ENCODE measurements at places on chromosomes 5 and 9.

GRCh38 chr9:111108946-111109345, 70.7 kb upstream of the LPAR1 start:
- no peak for DNase-seq

GRCh38 chr9:122346478-122347347, 24.1 kb upstream of the PTGS1 start:
- DNase-seq = no peak

DNA sequence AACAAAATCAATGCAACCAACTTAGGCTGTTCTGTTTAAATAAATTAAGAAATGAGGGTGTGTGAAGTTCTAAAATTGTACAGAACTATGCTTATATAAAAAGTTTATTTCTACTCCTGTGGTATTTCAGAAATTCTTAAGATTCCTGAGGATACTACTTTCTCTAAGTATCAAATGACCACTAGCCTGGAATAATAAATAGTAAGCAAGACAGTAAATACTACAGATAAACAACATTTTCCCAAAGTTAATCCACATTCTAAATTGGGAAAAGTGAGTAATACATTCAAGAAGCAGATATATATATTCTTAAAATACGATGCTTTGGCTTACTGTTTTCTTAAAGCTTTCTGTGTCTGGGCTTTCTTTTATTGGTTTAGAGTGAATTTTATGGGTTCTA, 29.5 kb downstream of the CCNH start:
- DNase-seq = no peak

DNA sequence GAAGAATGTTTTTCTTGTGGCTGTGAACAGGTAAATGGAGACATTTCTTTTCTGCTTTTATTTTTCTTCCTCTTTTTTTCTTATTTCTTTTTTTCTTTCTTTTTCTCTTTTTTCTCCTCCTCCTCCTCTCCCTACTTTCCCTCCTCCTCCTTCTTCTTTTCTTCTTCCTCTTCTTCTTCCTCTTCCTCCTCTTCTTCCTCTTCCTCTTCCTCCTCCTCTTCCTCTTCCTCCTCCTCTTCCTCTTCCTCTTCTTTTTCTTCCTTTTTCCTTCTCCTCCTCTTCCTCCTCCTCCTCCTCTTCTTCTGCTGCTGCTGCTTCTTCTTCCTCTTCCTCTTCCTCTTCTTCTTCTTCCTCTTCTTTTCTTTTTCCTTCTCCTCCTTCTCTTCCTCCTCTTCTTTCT, 65.3 kb upstream of the NTRK2 start:
- DNase-seq = no peak

DNA sequence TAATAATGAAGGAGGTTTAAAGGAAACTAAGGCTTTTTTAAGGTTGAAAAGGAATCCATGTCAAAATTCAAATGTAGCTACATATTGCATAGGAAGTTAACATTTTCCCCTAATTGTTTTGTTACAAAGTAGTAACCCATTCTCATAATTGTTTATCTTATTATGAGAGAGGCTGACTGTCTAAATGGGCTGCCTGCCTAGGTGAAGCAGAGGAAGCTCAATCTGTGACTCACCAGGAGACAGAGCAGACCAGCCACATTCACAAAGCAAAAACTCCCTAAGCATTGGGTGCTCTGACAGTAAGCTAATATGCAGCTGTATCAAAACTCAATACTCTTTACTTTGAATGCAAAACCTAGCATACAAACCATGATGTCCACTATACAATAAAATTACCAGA, 208.5 kb downstream of the ROR2 start:
- DNase-seq = no peak

DNA sequence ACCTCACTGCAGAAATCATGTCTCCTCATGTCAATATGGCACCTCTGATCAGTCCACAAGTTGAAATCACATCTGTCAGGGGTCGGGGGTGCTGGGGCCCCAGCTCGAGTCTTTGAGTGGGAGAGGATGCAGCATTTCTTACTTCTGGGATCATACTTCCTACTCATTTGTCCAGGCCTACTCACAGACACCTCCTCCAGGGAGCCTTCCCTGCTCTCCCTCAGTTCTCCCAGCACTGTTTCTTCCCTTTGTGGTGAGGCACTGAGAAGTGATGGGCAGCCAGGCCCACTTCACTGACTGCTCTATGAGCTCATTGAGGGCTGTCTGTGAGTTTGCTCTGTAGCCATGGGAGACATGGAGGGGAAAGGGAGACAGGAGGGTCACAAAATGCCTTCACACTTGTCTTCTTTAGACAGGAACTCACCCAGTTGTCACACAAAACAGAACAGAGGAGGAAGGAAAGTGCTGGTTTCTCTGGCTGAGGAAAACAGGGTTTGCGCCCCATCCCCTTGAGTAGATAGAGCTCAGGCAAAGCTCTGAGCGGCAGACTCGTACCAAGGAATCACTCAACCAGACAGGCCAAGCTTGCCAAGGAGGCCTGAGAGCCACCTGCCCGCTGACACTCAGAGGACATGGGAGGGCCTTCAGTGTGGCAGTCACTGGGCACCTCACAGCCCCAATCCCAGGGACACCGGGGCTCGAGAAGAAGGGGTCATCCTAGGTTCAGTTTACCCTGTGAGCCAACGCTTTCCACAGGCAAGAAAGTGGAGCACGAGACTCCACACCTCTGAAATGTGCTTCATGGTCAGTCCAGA, 152.9 kb downstream of the GABBR2 start:
- DNase-seq = no peak

DNA sequence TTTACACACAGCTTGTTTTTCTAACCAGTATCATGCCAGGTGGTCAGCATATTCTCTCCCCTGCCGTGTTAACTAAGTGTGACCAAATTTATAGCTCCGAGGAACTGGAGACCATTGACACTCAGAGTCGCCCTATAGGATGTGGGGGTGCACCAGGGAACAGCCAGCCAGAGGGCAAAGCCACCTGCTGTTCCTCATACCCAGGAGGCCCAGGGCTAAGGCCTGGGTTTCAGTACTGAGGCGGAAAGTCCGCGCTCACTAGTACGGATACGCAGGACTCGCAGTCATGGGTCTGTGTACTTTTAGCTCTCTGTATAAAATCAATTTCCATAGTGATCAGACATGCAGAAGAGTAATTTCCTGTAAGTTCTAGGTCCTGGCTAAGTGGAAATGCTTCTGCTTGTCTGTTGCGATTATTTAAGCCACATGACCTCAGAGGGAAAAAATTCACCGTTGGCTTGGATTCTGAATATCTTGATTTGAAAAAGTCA, 247.0 kb downstream of the AOPEP start:
- no peak for DNase-seq

DNA sequence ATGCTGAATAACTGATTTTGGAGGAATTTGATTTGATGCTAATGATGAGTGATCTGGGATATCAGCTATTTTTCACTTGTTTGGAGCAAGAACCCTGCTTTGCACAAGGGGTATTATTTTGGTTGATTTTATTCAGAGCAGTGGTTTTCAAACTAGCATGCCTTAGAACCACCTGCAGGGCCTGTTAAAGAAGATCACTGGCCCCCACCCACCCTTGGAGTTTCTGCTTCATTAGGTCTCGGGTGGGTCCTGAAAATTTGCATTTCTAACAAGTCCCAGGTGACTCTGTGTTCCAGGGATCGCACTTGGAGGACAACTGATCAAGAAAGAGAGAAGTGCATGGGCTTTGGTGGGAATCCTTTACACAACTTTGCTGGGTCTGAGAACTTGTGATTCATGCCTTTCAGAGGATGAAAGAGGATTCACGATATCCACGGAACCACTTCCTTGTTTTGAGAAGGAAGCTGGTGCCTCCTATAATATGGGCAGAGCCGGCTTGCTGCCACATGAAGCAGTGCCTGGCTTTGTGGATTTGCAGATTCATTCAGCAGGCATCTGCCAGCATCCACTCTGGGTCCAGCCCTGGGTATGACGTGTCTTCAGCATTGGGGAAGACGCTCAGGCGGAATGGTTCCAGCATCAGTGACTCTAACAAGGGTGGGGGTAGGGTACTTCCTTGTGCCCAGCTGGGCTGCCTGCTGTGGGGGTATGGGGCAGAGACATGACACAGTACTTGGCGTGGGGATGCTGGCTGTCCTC, 106.6 kb upstream of the PITX1 start:
- no peak for DNase-seq

DNA sequence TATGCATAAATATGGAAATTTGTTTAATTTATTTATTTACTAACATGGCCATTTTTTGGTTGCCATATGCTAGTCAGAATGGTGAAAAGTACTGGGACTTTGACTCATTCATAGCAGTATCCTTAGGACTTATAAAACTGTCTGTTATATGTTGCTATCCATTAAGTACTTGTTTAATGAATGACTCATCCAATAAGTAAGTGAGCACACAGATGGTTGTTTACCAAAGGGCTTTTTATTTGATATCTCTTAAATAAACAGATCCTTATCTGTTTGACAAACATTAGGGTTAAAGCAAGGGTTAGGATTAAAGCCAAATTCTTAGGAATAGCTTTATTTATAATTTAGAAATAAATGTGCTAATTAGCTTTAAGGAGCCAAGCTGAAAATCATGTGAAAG, 183.4 kb downstream of the FBXO4 start:
- no peak for DNase-seq

GRCh38 chr9:135300346-135301141, 179.0 kb upstream of the PPP1R26 start:
- no peak for DNase-seq

DNA sequence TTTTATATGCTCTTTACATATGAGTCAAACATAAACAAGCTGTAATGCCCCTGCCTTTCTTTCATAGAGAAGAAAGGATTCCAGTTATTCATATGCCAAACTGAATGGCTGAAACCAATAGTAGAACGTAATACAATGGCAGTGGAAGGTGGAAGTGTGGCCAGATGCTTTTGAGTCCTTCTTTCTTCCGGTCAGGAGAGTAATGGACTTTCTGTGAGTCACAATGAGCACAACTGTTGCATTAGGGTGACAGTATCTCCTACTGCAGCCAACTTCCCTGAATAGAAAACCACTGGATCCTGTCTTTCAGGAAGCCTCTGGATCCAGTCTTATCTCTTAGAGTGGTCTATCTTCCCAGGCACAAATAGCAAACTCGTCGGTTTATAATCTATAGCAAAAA, 855.2 kb downstream of the MAT2B start:
- no peak for DNase-seq

- DNase-seq = no peak
Measured at GRCh38 chr9:134591573-134591981, 50.0 kb upstream of the COL5A1 start.

DNA sequence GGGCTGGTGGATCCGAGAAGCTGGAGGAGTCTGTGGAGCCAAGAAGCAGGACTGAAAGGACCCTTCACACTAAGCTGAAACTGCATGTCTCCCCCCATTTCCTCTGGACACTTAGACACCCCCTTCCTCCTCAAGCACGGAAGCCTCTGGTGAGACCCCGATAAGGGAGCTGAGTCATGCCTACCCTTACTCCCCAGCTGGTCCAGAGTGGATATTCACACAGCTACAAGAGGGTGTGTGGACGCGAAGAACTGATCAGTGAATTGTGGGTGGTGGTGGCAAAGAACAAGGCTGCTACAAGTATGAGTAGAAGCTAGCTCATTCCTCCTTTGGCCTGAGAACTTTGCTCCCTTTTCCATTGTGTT, 4.3 kb downstream of the TLN1 start:
- DNase-seq = no peak

DNA sequence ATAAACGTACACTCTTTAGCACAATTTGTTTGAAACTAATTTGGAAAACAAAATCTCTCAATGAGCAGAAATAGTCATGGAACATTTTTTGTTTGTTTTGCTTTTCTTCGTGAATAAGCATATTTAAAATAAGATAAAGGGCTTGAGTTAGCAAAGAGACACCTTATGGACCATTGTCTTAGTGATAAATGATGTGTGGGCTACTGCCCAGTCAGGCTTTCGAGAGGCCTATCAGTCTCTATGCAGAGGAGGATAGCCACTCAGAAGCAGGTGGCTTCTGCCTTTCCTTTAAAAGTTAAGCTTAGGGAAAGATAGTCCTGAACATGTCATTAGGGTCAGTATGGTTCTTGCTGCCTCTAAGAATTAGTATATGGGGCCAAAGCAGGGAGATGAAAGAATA, 2.1 kb upstream of the ARL15 start:
- DNase-seq = no peak

Data from NCI-H2227 treated with DMSO at 0.1 percent for 48 hours (cell line).